T-helper 22 cell (primary cell): ENCODE measurements at places on chromosomes 4 and X.
A peak's percentile ranks its signal among the peaks of the same experiment; 100 is the strongest.

DNA sequence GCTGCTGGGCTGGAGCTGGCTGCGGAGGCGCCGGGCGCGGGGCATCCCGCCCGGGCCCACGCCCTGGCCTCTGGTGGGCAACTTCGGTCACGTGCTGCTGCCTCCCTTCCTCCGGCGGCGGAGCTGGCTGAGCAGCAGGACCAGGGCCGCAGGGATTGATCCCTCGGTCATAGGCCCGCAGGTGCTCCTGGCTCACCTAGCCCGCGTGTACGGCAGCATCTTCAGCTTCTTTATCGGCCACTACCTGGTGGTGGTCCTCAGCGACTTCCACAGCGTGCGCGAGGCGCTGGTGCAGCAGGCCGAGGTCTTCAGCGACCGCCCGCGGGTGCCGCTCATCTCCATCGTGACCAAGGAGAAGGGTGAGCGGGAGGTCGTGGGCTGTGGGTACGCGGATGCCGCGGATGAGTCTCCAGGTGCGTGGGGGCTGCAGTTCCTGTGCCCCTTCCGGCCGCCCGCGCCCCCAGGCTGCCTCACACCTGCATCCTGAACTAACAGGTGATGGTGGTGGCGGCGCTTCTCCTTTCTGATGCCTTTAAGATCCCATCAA is 499 bp downstream of the CYP2U1 start:
- DNase-seq, result peak; percentile 0

DNA sequence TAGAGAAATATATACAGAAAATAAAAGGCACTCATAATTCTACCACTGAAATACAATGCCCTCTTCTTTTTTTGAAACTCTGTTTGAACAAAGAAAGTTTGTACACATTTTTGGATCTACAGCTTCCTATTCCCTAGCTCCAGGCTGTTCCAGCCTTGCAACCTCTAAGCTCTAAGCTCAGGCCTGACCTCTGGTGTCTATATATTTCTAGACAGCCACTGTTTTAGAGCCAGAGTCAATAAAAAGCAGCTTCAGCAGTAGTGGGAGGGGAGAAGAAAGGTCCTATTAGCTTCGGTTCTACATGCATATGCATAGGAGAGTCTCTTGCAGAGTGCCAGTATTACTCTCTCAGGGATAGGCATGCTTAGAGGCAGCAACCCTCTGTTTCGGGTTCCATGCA is 39.7 kb downstream of the CLDN2 start:
- DNase-seq, result no peak

DNA sequence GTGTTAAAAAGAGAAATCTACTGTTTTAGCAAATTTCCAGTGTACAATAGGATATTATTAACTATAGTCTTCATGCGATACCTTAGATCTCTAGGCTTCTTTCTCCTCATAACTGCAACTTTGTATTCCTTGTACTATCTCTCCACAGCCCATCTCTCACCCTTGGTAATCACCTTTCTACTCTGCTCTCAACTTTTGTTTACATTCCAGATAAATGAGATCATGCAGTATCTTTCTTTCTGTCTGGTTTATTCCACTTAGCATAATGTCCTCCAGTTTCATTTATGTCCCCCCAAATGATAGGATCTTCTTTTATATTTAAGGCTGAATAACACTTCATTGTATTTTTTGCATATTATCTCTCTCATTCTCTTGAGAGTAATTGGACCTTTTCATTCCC is 165.5 kb downstream of the HS3ST1 start:
- no peak for DNase-seq

DNA sequence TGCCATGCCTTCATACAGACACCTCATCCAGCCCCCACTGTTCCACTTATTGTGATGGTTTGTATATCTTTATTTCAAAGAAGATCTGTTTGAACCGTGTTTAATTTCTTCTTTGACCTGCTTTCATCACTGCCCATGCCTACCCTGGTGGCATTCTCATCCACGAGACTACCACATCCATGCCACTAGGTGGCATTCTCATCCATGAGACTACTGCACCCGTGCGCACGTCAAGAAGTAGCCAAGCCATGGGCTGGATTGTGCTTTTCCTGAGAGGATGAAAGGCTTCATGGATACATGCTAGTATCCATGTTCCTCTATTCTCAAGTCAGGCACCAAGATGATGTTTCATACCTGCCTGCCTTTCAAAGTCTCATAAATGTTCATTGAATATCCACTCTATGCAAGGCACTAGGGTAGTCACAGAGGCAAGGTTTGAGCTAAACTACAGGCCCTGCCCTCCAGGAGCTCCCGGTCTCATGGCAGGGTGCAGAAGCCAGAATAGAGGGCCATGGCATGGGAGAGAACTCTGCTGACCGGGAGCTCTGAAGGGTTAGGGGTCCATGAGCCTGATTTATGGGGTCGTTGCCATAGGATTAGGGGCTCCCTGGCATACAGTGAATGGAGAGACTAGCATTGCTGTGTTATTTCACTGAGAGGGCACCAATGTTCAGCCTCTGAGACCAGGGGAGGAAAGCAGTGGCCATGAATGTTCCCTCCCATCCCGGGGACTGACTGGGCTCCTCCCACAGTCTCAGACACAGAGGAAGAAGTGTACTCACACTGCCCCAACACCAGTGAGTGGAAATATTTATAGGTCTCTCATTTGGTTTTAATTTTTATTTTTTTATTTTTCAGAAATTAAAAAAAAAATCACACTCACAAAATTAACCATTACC is 24.8 kb upstream of the EOLA2 start:
- no peak for DNase-seq

DNA sequence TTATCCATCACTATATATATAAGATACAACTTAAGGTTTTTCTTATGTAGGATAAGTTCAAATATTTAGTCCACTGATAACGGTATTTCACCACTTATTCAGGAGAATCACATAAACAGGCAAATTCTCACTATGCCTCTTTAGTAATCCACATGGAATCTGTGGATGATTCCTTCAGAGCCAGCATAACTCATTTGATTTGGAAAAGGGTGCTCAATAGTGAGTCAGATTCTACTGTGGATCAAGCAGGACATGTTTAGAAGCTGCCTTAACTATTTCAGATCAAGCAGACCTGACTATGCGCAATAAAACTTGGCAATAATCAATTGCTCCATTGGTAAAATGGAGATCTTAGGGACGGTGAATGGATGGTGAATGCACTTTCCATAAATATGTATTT is 184.1 kb downstream of the CBR4 start:
- no peak for DNase-seq
